ENCODE measurements at places on chromosomes 4 and X.

- DNase-seq = no peak
These were observed 38.6 kb downstream of the ALG13 start for GRCh38 chrX:111719426-111720210.

DNA sequence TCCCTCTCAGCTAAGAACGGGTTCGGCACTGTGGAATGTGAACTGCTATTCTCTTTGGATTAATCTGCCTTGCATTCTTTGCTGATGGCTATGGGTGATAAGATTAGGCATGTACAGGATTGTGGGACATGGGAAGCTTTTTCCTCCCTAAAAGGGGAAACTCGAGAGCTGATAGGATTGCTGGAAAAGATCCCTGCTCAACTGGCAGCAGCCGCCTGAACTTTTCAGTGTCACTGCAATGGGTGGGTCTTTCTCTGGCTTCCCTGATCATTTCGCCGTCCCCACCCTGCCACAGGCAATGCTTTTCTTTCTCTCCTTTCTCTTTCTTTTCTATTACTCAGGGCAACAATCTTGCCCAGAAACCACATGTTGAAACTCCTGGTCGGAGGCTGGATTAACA is 20.5 kb downstream of the PAGE2 start:
- no peak for DNase-seq

GRCh38 chrX:108117988-108118387 is 26.4 kb downstream of the ATG4A start:
- no peak for DNase-seq

GRCh38 chrX:120457766-120458180 is 11.3 kb downstream of the LAMP2 start:
- no peak for DNase-seq

GRCh38 chrX:40928076-40928475 is 157.2 kb upstream of the USP9X start:
- DNase-seq = no peak

DNA sequence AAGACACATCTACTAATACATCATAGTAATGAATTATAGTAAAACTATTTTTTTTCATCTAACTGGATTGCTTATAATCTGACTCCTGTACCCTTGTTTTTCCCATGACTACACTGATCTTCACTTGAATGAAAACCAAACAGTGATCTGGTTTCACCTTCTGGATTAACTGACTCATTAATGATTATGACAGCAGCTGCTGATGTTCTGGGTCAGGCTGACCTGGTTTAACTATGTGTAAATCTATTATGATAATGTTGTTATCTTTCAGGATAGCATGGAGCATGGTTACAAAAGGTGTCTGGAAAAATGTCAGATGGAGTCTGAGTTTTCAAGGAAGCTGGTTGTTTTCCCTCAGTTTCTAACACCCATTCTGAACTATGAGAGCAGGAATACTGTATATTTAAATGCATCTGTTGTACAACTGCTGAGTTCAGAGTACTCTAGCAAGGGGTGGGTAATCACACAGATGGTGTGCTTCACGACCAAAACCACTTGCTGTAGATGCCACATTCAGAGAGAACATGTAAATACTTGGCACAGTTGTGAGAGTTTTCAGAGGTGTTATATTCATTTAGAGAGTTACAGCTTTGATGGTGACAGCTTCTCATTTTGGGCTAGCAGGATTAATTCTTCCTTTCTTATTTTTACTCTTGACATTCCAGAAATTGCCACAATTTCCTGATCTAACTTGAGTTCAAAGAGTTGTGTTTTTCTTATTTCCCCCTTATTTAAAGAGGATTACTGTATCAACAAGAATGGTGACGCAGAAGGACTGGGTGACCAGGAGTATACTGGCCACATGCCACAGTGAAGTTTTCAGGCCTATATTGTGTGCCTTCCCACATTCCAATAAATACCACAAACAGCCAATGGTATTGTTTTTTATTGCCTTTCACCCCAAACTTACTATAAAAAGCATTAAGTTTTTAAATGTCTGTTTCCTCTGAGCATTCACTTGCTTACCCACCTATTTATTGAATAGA is 249.7 kb upstream of the TET2 start:
- no peak for DNase-seq

DNA sequence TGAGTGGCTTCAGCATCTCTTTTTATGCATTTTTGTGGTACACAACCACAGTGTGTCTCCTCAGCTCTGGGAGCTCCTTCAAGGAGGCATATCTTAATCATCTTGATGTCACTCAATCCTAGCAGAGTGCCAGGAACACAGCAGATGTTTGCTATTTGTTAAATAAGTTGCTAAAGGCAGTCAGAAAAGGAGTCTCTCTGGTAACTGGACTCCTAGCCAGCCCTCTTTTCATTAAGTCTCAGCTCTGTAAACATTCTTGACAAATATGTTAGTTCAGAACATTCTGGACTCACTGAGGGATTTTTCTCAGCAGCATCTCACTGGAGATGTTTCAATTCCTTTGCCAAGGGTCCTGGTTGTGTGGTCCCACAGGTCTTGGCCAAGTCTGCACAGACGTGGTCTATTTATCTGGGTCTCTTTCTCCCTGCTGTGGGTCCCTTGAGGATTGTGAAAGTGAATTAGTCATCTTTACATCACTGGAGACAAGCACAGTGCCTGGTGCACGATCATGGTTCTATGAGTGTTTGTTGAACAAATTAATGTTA is 20.3 kb upstream of the FAM9C start:
- DNase-seq = no peak

DNA sequence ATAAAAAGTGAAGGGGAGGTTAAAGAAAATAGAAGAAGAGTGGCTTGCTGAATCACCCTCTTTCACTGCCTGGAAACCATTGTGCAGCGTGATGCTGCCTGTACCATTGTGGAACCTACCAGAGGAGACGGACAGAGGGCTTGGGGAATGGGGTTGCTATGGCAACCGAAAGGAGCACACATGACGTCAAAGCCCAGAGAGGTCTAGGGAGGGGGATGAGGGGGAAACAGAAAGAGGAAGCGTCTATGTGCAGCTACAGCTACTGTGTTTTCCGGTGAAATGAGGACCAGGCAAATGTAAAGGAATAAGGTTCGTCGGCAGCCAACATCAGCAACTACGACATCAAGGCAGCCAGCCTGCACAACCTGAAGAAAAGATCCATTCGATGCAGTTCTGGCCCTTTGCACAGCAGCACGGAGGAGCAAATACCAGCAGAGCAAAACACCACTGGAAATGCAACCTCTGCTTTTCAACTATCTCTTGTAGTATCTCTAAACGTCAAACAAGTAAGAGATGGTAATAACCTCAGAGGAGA is at the start of gene MAPK10:
Gene MAPK10 (minus strand): TSS at position 110 of the 535 bp plus-strand sequence.
- peak; percentile 79 for DNase-seq

DNA sequence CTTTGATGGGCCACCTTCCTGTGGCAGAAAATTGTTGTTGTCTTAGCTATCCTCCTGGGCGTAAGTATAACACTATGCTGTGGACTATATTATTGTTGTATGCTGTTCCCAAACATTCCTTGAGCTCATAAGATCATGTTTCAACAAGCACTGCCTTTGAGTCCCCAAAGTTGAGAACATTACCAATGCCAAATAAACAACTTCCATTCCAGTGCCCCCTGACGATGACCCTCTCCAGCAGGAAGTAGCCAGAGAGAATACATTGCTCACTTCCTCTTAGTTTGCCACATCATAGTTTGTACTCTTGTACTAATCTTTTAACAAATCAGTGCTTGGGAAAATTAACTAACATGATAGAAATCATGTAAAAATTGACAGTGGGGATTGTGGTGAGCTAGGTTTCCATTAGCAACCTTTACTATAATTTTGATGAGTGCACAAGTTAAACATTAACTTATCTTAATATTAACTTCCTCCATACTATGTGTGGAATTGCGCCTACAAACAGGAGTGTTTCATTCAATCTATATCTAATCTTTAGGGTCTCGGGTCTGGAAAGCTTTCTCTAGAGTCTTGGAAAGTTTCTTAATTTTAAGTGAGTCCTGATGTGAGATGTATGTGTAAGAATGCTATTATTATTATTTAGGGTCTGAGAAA is 20.3 kb upstream of the DHX15 start:
- no peak for DNase-seq

- no peak for DNase-seq
These were observed 76.0 kb downstream of the PDLIM5 start for GRCh38 chr4:94527556-94528233.

DNA sequence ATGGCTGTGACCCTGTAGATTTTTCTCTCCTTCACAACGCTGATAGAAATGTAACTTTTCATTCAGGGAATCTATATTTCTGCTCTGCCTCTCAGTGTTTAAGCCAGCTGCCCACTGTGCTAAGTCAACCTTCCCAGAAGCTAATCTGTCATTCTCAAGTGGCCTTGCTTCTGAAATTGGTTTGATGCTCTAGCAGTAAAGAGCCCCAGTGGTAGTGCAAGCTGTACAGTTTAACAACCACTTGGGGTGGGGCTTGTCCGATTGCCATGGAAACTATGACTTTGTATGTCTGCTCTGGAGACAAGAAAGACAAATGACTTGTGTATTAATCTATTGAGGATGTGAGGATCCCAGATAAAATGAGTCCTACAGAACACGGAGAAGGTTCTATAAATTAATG is 620.9 kb upstream of the GALNT7 start:
- no peak for DNase-seq

DNA sequence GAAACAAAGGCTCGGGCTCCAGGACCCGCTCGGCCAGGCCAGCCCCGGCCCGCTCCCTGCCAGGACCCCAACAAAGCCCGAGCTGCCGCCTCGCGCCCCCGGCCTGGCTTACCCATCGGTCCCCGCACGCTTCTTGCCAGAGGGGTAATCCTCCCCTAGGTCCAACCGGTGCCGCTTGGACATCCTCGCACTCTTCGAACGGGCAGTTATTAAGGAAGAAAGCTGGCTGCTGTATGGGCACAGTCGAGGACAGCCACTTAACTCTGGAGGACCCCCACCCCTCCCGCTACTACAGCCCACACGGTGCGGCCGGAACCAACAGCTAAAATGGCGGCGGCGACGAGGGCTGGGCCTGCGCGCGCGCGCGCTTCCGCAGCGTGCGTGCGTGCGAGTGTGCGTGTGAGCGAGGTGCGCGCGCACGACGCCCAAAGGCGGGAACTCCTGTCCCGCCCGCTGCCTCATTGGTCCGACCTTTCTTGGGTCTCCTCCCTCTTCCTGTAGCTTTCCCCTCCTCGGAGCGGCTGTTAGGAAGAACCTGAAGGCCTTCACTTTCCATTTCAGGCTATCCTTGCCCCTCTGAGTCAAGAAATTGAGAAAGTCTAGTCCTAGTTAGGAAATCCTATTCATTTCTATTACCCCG is at the start of gene DHX15:
Gene DHX15 (minus strand): TSS at position 344 of the 640 bp plus-strand sequence. CDS start 161 bp downstream, at position 183.
- DNase-seq = peak; percentile 90

- no peak for DNase-seq
These were observed 84.5 kb upstream of the GPM6B start for GRCh38 chrX:13901354-13901753.

GRCh38 chr4:108763226-108763593 is 357 bp upstream of the ETNPPL start:
- DNase-seq = no peak

GRCh38 chr4:71303287-71303686 is 35.5 kb upstream of the SLC4A4 start:
- DNase-seq = no peak

DNA sequence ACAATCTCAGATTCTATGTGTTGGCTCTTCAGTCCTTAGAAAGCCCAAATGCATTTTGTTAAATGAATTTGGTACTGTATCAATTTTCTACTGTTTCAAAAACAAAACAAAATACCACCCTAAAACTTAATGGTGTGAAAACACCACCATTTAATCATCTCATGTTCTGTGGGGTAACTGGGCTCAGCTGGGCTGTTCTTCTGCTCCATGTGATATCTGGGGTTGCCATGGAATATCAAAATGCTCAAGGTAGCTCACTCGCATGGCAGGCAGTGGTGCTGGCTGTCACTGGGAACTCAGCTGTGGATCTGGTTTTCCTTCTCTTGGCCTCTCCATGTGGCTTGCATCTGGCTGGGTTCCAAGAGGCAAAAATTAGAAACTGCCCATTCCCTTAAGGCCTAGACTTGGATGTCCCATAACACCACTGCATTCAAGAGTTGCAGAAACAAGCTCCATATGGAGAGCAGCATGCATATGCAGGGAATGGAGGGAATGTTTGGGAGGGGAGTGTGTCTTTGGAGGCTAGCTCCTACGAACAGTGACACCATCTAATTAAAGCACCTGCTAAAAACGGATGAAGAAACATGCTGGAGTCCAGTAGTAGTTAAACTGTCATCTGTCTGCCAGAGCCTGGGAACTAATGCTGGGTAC is 279.2 kb downstream of the STK32B start:
- no peak for DNase-seq

DNA sequence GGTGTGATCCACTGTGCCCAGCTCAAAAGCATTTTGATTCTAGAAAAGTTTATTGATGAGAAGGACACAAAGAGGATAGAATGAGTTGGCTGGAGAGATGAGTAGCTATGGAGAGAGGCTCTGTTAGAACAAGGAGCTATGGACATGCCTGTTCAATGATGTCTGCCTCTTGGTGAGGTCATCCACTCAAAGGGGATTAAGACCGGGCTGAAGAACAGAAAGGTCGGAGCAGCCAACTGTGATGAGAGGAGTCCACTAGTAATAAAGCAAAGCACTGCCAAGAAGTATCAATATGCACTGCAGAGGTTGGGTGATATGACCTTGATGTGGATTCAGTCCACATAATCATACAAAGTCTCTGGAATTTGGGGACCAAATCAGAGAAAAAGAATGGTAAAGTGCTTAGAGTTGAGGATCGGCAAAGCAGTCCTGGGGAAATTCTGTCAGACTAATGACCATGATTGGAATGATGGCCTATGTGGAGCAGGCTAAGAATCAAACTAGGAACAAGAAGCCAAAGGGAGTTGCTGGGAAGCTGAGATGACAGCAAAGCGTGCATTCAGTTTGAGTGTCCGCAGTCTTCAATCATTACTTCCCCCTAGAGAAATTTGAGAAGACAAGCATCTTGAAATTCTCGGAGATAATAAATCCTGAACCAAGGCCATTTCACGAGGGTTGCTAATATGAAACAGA is 55.7 kb upstream of the MMAA start:
- DNase-seq = no peak

GRCh38 chr4:148376151-148376550 is 66.1 kb downstream of the NR3C2 start:
- no peak for DNase-seq

DNA sequence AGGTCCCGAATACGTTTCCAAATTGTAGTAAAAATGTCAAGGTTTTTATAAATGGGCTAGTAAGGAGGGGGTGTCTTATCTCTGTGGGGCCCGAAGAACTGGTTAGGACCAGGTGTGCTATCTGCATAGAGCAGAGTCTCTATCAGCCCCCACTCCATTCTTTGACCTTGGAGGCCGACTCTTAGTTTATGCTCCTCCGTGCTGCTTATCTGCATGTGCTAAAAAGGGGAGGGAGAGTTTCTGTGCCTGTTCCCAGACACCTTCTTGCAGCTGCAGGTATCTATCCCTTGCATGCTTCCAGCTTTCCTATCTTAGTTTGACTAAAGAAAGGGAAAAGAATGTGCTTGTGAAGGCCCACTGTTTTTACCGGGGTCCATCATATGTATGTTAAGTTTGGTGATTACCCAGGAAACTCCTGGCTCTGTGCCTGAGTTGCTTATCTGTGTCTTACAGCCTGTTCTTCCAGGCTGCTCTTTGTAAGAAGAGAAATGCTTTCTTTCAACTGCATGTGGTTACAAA is 28.6 kb upstream of the NAF1 start:
- DNase-seq = no peak

- DNase-seq = no peak
These were observed 2.6 kb downstream of the TSR2 start for GRCh38 chrX:54442790-54443189.

Data from C1 segment of cervical spinal cord (tissue), 14 donors.